Gastrocnemius medialis (tissue), 4 donors: ENCODE measurements at places on chromosomes 12 and 14. TPM values are rescaled to one million over a fixed set of nuclear protein-coding genes. Genes with fewer than 3 reads are reported as not detected.

Gene ARHGEF25
- total RNA-seq, result 2.1 TPM

Gene CARMIL3
- 0.31 TPM for total RNA-seq

Gene CAPS2
- 9.2 TPM for total RNA-seq

Gene SDS
- 0.34 TPM for total RNA-seq

Gene KCNH5
- total RNA-seq, result not detected

Gene KRT72
- not detected for total RNA-seq

Gene OR6C6
- total RNA-seq, result not detected

Gene RTN1
- total RNA-seq, result 2.5 TPM

Gene POTEM
- total RNA-seq, result not detected

Gene TMEM30B
- 0.39 TPM for total RNA-seq

Gene P3H3
- 1.2 TPM for total RNA-seq

Gene HDAC7
- 14.0 TPM for total RNA-seq

Gene DYRK2
- total RNA-seq, result 16.5 TPM

Gene NTS
- not detected for total RNA-seq

Gene TAS2R8
- total RNA-seq, result not detected

Gene SLC6A13
- total RNA-seq, result 1.9 TPM

Gene CCDC196
- not detected for total RNA-seq

Gene MUCL1
- total RNA-seq, result not detected

Gene PTPRB
- 13.3 TPM for total RNA-seq

Gene JPH4
- total RNA-seq, result not detected

Gene PPP1R1A
- 209 TPM for total RNA-seq

Gene MMP14
- total RNA-seq, result 20.8 TPM

Gene TMEM229B
- total RNA-seq, result 3.3 TPM

Gene UBE2N
- total RNA-seq, result 26.5 TPM

Gene ACACB
- 1,103 TPM for total RNA-seq

Gene SLCO1B1
- 0.16 TPM for total RNA-seq

Gene TMEM121
- total RNA-seq, result 1.1 TPM

Gene GPR137C
- 0.42 TPM for total RNA-seq

Gene RPS6KL1
- total RNA-seq, result 17.9 TPM

Gene ERBB3
- total RNA-seq, result 1.0 TPM

Gene BCL2L2
- total RNA-seq, result 13.4 TPM

Gene SERPINA3
- total RNA-seq, result 18.3 TPM

Gene ZFP36L1
- 60.2 TPM for total RNA-seq

Gene ARHGDIB
- total RNA-seq, result 20.6 TPM
